Stimulated activated CD4-positive, alpha-beta T cell treated with anti-CD3 and anti-CD28 coated beads, Interleukin-4, amount 100 ng/mL, for 48 hours (primary cell): ENCODE measurements at places on chromosomes 5 and 9.

GRCh38 chr5:172175263-172175719 lies 12.7 kb downstream of the STK10 start:
- peak; percentile 79 for DNase-seq

DNA sequence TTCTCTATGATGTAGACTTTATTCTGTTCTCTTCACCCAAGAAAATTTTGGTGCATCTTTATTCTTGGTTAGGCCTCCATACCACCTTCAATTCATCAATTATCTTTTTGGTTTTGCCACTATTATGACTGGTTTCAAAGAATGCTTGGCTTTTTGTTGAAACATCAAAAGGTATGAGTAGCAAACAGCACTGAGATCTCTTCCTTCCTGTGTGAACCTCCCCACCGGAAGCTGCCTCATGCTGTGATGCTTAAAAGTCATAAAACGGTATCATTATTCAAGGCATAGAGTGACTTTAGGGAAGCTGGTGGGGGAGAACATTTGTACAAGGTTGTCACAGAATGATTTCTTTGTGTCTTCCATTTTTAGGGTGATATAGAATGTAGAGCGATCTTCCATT lies 70.6 kb downstream of the IQGAP2 start:
- peak; percentile 27 for DNase-seq

DNA sequence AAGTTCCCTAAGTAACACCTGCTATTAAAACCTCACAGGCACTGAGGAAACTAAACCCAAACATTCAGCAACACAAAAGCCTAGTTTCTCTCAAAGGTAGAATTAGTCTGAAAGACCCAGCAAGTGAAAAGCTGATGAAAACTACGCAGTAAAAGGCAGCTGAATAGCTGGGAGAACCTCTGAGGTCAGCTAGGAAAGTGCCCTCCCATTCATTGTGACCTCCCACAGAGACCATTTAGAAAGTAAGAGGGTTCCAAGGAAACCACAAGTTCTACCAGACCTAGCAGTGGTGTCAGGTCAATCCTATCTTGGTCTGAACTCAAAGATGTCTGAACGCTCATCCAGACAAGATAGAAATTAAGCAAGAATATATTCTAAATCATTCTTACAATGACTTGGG lies 144.7 kb downstream of the SSBP2 start:
- no peak for DNase-seq

GRCh38 chr5:33364406-33364805 lies 76.4 kb upstream of the TARS1 start:
- no peak for DNase-seq

DNA sequence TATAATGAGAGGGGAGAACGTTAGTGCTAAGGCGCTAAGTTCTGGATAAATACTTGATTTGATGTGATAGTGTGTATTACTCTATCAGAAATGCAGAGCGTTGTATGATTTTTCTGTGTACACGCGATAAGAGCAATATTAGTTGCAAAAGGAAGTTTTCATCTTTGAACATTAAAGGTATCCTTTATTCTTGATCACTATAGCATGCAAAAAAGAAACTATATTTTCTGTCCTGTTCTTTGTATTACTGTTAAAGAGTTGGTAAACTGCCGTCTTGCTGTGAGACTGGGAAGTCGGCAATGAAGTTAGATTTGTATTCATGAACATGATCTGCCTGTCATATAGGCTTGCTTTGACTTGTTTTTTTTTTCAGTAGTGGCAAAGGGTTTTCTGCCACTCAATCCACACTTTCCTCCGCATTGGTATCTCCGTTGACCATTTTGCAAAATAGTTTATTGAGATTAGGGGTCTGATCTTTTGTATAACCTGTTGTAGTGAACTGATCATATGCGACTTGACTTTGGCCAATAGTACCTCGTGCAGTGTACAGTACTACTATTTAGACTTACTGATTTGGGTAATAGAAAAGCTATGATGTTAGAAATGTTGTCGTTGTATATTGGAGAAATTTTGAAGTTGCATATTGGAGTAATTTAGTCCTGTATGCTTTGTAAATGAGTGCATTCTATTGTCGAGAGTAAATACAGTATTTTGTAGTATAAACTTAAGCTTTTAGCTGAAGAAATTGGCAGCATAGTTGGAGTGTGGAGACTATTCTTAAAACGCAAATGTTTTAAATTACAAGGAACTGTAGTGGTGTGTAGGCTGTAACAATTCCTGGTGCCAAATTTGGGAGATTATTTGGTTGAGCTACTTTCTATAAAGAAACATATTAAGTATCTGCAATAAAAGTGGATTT lies 1.7 kb downstream of the DENND4C start:
- DNase-seq, result no peak

GRCh38 chr9:136729144-136729543 lies 13.6 kb downstream of the LCN10 start:
- DNase-seq, result no peak

- DNase-seq, result no peak
Observed at GRCh38 chr9:37163299-37163698, 42.9 kb downstream of the ZCCHC7 start.

DNA sequence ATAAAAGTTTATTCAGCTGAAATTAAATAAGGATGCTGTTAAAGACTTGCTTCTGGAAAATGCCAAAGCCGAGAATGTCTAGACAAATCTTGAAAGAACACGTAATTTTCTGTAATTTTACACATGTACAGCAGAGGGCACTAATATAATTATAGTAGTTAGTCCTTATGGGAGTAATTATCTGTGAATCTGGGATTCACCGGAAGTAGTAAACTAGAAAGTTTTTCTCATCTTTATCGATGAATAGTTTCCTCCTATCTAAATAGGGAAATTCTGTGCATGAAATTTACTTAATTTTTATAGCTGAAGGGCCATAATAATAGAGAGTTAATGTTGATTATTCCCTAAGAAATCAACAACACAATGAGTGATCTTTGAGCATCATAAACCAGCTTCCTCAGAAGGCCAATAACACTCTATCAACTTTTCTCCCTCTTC lies 18.4 kb upstream of the CNTLN start:
- DNase-seq, result no peak

GRCh38 chr5:173646692-173647091 lies 30.2 kb upstream of the BOD1 start:
- DNase-seq, result no peak

- DNase-seq, result no peak
Observed at GRCh38 chr5:109155625-109156024, 254.1 kb downstream of the PJA2 start.

- no peak for DNase-seq
Observed at GRCh38 chr9:69499959-69500358, 172.2 kb downstream of the APBA1 start.

DNA sequence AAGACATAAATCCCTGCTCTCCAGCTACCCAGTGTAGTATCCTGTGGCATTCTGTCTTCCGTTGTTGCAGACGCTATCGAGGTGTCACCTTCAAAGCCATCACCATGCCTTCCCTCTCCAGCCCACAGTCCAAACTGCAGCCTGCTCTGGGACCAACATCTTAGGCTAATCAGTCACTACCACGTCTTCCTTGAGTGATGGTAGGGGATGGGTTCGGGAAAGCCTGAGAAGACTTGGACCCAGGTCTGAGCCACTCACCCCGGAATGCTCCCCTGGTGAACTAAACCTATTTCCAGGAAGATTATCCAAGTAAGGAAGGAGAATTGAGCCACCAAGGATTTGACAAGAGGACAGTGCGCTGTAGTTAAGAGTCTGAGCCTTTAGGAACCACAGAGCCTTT lies 52.9 kb upstream of the IRX1 start:
- no peak for DNase-seq

- no peak for DNase-seq
Observed at GRCh38 chr9:72949918-72950325, 2.9 kb downstream of the ALDH1A1 start.

DNA sequence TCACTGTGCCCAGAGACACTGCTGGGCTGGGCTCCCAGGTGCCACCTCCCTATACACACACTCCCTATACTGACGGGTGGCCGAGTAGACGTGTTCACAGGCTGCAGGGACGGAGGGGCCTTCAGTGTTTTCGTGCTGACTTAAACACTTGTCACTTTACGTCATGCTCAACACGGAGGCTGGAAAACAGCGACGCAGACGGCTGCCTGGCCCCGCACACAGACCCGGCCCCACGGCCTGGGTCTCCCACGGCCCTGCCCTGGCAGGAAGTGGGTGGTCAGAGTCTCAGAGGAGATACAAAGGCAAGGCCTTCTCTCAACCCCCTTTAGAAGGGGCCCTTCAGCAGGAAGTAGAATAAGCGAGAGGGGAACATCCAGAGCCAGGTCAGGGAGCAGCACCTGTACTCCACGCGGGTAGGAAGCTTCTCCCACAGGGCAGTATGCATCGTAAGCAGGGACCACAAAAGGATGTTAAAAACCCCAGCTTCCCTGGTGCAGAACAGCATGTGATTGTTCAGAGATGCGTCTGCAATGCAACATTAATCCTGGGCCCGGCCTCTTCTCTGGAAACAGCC lies 11.9 kb upstream of the TBC1D9B start:
- DNase-seq, result no peak

- DNase-seq, result no peak
Observed at GRCh38 chr9:93128011-93128714, 5.9 kb downstream of the NINJ1 start.

DNA sequence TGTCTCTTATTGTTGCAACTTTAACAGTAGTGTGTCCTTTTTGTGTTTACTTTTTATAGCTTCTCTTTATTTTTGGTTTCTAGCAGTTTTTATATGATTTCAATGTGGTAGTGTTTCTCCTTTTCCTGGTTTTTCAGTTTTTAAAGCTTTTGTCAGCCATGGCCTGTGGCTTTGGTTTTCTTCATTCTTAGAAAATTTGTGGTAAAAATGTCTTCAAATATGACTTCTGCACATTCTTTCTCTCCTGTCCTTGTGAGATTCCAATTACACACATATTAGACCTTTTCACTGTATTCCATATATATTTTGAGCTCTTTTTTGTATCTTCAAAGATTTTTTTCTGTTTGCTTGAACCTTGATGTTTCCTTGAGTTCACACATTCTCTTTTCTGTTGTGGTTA lies 180.5 kb downstream of the CNTLN start:
- DNase-seq, result no peak

DNA sequence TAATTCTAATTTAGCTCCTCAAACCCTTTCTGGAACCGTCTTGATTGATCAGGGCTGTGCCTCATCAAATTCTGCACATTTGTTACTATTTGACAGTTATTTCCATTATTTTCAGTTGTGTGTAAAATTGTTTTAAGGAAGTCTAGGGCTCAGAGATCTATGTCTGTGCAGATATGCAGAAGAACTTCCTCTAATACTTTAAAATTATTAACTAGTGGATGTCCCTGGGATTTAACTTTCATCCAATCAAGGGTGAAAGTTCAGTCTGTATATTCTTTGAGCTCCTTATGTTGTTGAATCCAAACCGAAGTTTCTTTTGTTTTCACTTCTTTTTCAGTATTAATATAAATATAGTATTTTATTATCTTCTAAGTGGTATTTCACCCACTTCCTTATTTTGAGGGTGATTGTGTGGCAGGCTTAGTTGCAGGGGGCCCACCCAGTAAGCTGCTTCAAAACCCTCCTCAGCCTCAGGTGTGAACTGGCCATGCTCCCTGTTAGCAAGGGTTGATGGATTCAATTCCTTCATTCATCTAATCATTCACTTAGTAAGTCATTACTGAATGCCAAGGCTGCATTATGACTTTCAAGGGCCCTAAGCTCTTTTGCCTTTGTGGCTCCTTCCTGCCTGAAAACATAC lies 2.1 kb upstream of the CAMLG start:
- no peak for DNase-seq

DNA sequence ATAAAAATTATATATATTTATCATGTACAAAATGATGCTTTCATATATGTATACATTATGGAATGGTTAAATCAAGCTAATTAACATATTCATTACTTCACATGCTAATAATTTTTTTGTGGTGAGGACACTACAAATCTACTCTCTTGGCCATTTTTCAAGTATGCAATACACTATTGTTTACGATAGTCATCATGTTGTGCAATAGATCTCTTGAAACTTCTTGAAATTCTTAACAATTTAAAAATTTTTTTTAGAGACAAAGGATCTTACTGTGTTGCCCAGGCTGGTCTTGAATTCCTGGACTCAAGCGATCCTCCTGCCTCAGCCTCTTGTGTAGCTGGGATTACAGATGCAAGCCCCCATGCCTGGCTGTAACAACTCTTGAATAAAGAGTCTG lies 45.2 kb upstream of the SHOC1 start:
- DNase-seq, result no peak

- no peak for DNase-seq
Observed at GRCh38 chr9:99576002-99576401, 245.7 kb upstream of the NR4A3 start.
